ENCODE measurements at places on chromosomes 11 and 22. TPM values are rescaled to one million over a fixed set of nuclear protein-coding genes. Genes with fewer than 3 reads are reported as not detected.
A peak's percentile ranks its signal among the peaks of the same experiment; 100 is the strongest.

- H3K36me3 ChIP-seq = no peaks in the 10 kb centered on the region
- DNase-seq = no peak
- H3K27ac ChIP-seq = no peak overlapping the region
- no peak overlapping the region for H3K4me3 ChIP-seq
- no peaks in the 10 kb centered on the region for H3K27me3 ChIP-seq
Observed at GRCh38 chr11:117980720-117981119, 5.5 kb upstream of the IL10RA start.

- H3K4me3 ChIP-seq = no peak overlapping the region
- no peak overlapping the region for H3K27ac ChIP-seq
- no peaks in the 10 kb centered on the region for H3K36me3 ChIP-seq
- no peaks in the 10 kb centered on the region for H3K4me1 ChIP-seq
Observed at GRCh38 chr22:30186510-30186909, 60.0 kb downstream of the LIF start.

DNA sequence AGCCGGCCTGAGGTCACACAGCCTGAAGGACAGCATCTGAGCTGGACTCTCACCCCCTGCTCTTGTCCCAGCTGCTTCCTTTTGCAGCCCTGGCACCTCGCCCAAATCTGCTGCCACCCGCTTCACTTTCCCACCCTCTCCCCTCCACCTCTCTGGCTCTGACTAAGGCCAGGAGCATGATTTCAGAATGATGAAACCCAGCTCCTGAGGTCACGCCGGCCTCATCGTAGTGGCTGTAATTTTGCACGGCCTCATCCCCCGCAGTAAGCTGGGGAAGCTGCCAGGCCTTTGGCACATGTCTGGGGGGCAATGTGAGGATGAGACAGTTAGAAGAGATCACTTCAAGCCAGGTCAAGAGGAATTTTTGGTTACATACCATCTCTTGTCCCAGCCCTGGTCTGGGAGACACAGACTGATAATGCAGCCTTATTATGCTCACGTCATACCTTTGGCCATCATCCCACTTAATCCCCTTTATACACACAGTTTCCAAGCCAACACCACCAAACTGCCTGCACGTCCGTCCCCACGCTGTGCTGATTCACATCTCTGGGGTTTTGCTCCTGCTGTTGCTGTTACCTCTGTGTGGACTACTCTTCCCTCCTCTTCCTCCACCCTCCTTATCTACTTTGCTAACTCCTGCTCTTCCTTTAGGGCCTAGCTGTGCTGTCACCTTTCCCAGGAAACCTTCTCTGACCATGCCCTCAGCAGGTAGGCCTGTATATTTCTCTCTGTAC is 58.1 kb downstream of the CHRDL2 start:
- H3K4me1 ChIP-seq = no peaks in the 10 kb centered on the region
- no peaks in the 10 kb centered on the region for H3K36me3 ChIP-seq
- no peaks in the 10 kb centered on the region for H3K27me3 ChIP-seq
- no peak overlapping the region for H3K4me3 ChIP-seq
- H3K27ac ChIP-seq = peak overlapping the region; percentile 5

DNA sequence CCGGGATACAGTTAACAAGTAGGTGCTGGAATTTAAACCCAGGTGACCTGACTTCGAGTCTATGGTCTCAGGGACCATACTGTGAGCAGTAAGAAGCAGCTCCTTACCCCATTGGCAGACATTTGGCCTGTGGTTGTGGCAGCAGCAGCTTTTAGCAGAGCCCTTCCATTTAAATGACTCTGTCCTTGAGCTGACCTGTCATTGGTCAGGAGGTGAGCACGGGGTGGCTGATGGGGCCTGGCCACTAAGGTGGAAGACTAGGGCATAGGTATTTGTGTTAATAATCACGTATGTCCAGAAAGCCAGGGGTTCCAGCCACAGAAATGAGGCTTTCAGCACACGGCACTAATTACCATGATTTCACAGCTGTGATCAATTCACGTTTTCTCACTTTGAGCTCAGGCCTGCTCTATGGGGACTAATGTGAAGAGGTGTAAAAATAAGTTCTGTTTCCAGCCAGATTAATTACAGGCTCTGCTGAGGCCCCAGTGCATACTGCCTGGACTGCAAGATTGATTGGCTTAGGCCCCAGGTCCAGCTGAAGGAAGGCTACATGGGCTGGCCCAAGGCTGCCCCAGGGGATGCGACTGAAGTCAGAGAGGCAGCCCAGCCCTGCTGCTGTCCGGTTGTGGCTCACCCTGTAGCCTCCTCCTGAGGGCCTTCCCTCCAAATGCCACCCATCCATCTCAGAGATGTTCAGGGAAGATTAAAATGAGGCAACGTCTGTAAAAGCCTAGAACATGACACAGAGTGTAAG is 76.0 kb downstream of the FDX1 start:
- peaks cover 4% of the 10 kb centered on the region for H3K4me1 ChIP-seq
- no peaks in the 10 kb centered on the region for H3K36me3 ChIP-seq
- no peak overlapping the region for H3K27ac ChIP-seq
- no peaks in the 10 kb centered on the region for H3K27me3 ChIP-seq

GRCh38 chr11:20610825-20611224 is 11.4 kb downstream of the SLC6A5 start:
- H3K4me3 ChIP-seq = no peak overlapping the region
- H3K27me3 ChIP-seq = peaks cover 5% of the 10 kb centered on the region
- H3K27ac ChIP-seq = no peak overlapping the region
- peaks cover 6% of the 10 kb centered on the region for H3K4me1 ChIP-seq
- no peaks in the 10 kb centered on the region for H3K36me3 ChIP-seq

GRCh38 chr11:106091480-106092123 is 14.1 kb downstream of the AASDHPPT start:
- peaks cover 11% of the 10 kb centered on the region for H3K4me1 ChIP-seq
- no peak overlapping the region for H3K27ac ChIP-seq
- H3K36me3 ChIP-seq = peaks cover 3% of the 10 kb centered on the region
- no peak overlapping the region for H3K4me3 ChIP-seq
- H3K27me3 ChIP-seq = no peaks in the 10 kb centered on the region

MORC2 gene
- total RNA-seq = 12.0 TPM

CHRNA10 gene
- total RNA-seq = 1.7 TPM

PPP2R5B gene
- total RNA-seq = 5.3 TPM

RIC3 gene
- total RNA-seq = 0.89 TPM

PGA5 gene
- 1.7 TPM for total RNA-seq

LRRC55 gene
- under 0.01 TPM for total RNA-seq

Data from liver (tissue), 10 donors.